Breast epithelium (tissue), 4 donors: ENCODE measurements at places on chromosomes 1 and 21. TPM values are rescaled to one million over a fixed set of nuclear protein-coding genes. Genes with fewer than 3 reads are reported as not detected.
A peak's percentile ranks its signal among the peaks of the same experiment; 100 is the strongest.

GRCh38 chr1:24055681-24056080, 56.3 kb downstream of the MYOM3 start:
- DNase-seq: no peak

DNA sequence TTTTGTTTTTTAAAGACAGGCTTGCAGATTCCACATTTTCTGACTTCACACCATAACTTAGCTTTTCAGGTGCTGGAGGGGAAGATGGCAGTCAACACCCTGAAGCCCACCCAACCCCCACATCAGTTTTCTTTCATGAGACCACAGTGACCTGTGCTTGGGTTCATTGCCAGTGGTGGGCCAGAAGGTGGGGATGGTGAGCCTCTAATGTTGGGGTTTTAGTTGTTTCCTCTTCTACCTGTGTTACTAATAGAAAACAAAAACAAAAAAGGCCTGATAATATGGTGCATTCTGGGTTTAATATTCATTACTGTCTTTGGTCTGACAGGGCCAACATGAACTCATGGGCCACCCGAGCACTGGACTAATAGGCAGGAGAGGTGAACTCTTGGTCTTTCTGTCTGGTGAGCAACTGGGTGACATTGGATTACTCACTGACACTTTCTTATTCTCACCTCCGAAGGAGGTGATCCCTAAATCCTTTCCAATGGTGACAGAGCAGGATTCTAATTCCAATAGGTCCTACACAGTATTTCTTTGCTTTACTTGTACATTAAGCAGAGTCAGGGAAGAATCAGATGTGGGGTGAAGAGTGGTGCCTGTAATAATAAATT, 132.8 kb downstream of the CLIC6 start:
- no peak for DNase-seq

RSPH1 gene
- total RNA-seq: 2.3 TPM

LACTBL1 gene
- total RNA-seq: not detected

RRP1 gene
- 22.9 TPM for total RNA-seq

RNF186 gene
- 0.44 TPM for total RNA-seq

AUNIP gene
- total RNA-seq: 0.33 TPM

GRCh38 chr1:156659988-156660751, 17.0 kb downstream of the NES start:
- DNase-seq: peak; percentile 91

GRCh38 chr1:110348050-110348449, 8.9 kb downstream of the RBM15 start:
- no peak for DNase-seq

DNA sequence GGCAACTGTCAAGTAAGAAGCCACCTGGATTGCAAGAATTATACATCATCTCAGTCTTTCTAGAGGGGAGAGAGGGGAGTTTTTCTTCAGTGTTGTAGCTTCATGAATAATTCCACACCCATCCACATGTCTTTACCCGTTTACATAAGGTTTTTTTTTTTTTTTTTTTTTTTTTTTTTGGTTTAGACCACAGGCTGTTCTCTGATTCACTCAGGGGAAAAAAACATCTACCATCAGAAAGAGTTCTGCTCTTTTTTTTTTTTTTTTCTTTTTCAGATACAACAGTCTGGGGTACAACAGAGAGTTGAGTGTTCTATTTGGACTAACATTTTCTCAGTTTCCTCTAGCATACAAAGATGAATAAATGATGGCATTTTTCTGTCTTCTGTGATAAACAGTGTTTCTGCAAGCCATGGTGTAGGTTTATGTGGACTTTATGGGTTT, 4.9 kb upstream of the KIF14 start:
- no peak for DNase-seq

DNA sequence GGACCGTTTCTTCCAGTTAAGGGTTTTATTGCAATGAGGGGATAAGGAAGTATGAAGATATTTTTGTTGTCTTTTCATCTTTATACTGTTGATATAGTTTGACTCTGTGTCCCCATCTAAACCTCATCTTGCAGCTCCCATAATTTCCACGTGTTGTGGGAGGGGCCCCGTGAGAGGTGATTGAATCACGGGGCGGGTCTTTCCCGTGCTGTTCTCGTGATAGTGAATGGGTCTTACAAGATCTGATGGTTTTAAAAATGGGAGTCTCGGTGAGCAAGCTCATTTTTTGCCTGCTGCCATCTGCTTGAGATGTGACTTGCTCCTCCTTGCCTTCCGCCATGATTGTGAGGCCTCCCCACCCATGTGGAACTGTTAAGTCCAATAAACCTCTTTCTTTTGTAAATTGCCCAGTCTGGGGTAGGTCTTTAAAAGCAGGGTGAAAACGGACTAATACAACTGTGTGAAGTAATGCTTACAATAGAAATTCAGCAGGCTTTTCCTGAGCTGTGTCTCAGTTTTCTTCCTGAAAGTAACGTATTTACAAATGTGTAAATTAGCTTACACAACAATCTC, 377.3 kb downstream of the SIPA1L2 start:
- DNase-seq: no peak

LCE1F gene
- not detected for total RNA-seq

- DNase-seq: no peak
Measured at GRCh38 chr1:224090116-224090515, 23.8 kb upstream of the FBXO28 start.

GRCh38 chr1:25563330-25564215, 20.2 kb downstream of the LDLRAP1 start:
- DNase-seq: no peak

DNA sequence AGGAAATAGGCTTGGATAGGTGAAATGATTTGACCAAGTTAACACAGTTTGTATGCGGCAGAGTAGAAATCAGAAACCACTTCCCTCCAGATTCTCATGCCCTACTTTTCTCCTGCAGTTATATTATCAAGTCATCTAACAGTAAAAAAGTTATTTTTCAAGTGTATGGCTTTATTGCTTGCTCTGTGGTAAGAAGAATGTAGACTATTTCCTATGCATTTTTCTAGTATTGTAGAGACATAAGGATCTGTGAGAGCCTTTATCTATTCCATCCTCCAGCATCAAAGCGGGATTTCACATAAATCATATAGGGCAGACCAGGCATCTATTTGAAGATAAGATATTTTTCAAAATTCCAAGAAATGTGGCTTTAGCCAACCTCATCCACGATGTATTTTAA, 208.5 kb downstream of the TTLL7 start:
- DNase-seq: no peak

RNASEL gene
- 10.7 TPM for total RNA-seq

GPR89A gene
- 34.1 TPM for total RNA-seq

S100A12 gene
- 1.3 TPM for total RNA-seq

DNA sequence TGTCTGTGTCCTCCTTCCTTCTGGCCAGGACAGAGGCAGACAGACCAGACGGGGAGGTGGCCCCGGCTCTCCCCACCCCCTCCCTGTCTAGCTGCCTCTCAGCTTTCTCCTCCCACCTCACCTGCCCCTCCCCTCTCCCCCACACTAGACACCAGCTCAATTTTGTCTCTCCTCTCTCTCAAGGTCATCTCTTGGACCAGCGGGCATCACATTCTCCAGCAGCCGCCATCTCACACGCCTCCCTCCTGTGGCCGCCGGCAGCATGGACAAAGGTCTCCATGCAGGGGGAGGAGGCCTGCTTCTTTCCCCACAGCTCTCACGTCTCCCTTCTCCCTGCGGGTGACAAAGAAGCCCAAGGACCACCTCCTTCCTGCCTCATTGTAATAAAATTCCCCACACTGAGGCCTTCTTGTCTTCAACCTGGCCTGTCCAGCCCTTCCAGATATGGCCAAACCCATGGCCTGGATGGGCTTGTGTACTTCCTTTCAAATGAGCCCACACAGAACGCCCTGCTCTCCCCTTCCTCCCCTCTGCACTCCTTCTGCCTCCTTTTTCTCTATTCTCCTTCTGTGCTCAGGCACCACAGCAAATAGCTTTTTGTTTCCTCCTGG, 14.6 kb downstream of the OPTC start:
- no peak for DNase-seq

DNA sequence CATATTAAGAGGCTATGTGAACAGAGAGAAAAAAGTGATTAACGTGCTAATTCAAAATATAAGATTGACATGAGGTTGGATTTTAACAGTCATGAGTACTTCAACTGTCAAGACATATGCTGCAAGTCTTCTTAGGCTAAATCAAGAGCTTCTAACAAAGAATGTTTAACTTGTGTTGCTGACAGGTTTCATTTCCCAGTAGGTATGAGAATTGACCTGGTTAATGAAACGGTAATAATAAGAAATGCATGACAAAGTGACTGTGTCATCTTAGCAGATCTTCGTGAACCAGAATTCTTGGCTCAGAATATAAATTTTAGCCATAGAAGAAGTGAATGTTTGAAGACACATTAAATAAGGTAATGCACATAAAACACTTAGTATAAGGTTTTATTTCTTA, 132.6 kb upstream of the PTGFR start:
- no peak for DNase-seq

ASAP3 gene
- total RNA-seq: 47.7 TPM

DNA sequence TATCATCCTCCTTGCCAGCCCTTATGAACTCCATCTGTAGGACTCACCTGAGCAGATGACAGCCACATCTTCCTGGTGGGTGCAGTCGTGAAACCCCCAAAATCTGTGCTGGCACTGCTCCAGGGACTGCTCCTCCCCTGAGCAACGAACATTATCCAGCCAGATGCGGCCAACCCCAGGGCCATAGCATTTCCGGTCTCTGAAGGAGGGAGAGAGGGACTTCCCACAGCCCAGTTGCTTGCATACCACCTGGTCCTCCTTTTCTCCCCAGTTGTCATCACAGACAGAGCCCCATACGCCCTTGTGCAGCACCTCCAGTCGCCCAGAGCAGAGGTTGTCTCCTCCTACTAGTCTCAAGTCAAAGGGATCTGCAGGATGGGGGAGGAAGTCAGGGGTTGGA, 8.5 kb downstream of the CD5L start:
- DNase-seq: no peak

- DNase-seq: no peak
Measured at GRCh38 chr1:76547916-76548315, 319.4 kb upstream of the ST6GALNAC5 start.

- DNase-seq: no peak
Measured at GRCh38 chr1:151868486-151868885, 15.0 kb upstream of the THEM5 start.

POLR3C gene
- 40.6 TPM for total RNA-seq

SPATA45 gene
- not detected for total RNA-seq

PM20D1 gene
- total RNA-seq: 0.33 TPM

SCMH1 gene
- total RNA-seq: 93.4 TPM

- DNase-seq: no peak
Measured at GRCh38 chr1:17194615-17195528, 10.1 kb upstream of the PADI1 start.

DNA sequence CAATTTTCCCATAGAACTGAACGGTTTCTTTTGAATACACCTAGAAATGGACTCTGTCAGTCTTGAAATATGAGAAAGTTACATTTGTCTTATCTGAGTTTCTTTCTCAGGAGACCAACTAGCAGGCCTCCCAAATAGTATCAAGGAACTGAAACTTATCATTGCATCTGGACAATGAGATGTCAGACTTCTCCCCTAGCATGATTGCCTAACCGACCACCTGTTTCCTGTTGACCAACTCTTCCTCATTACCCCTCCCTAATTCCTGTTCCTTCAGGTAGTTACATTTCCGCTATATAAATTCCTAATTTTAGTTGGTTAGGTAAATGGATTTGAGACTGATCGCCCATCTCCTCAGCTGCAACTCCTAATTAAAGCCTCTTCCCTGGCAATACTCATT, 1587.3 kb downstream of the NCAM2 start:
- DNase-seq: no peak

TOR1AIP2 gene
- total RNA-seq: 65.1 TPM

OR2M3 gene
- total RNA-seq: 0.29 TPM

DNA sequence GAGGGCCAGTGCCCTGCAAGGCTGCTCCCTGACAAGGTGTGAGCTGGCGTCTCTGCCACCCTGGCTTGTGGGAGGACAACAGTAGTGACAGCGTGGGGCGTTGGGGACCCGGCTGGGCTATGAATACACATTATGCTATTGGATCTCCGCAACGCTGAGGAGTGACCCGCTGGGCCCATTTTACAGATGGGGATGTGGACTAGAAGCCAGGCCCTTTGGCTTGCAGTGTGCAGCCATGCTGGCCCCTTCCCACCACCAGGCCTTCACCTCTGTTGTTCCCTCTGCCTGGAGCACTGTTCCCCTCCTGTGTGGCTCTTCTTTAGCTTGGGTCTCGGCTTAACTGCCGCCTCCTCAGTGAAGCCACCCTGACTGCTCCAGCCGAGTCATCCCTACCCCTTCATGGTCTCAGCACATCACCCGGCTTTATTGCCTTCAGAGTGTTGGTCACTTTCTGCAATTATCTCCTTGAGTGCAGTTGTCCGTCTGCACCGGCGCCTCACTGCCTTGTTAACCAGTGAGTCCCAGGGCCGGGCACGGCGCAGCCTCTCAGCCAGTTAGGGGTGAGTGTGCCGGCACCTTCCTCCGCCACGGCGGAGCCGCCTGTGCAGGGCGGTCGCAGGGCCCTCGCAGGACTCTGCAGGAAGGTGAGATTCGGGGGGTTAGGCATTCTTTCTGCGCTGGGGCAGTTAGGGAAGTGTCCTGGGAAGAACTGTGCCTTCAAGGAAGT, 84.4 kb upstream of the ACTL8 start:
- DNase-seq: no peak

GRCh38 chr1:245986404-245987218, 520.5 kb downstream of the SMYD3 start:
- no peak for DNase-seq

DNA sequence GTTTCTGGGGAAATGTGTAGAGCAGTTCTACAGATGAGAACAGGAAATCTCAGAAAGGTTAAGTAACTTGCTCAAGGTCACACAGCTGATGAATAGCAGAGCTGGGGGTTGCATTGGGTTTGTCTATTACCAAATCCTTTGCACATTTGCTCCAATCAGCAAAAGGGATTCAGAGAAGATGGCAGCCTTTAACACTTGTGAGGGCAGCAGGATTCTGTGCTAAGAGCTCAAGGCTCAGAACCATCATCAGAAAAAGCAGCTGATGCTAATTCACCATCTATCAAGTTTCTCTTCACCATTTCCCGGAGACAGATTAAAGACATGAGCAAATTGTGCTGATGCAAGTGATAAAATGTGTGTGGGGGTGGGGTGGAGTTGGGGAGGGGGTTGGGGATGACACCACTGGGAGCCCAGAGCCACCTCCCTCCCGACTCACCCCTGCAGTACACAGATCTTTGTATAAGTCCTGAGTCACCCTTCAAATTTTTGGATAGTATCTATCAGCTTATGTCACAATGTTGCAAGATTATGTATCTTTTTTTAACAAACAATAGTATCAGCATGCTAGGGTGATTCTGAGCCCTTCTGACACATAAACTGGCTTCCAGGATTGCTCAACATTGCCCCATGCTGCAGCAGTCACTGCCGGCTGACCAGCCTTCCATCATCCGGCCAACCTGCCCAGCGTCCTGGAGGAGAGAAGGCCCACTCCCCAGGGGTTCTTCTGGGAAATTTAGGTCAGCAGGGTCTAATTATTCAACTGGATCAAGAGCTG, 2.8 kb upstream of the SPSB1 start:
- DNase-seq: no peak
